ENCODE measurements at places on chromosomes 4 and X.

- no peak for DNase-seq
These were observed 21.2 kb upstream of the FAM156A start for GRCh38 chrX:52979568-52979967.

GRCh38 chr4:132493476-132493875, 655.6 kb upstream of the PCDH10 start:
- no peak for DNase-seq

DNA sequence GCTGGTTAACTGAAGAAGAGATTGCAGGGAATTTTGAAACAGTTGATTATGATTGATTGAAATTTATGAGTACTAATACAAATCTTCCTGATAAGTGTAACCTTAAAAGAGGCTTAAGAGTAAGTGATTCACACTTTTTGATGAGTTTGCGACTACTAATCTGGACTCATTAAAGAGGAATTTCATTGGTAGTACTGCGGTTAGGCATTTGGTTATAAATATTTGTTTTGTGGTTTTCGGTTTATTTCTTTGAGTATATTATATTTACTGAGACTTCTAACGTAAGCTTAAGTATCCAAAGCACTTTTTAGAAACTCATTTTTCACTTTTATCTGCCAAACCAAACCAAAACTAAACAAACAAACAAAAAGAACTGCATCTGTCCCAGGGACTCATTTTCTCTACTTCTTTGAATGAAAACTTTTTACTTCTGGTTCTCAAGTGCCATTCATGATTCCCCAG, 20.7 kb downstream of the SLIT2 start:
- DNase-seq = no peak

DNA sequence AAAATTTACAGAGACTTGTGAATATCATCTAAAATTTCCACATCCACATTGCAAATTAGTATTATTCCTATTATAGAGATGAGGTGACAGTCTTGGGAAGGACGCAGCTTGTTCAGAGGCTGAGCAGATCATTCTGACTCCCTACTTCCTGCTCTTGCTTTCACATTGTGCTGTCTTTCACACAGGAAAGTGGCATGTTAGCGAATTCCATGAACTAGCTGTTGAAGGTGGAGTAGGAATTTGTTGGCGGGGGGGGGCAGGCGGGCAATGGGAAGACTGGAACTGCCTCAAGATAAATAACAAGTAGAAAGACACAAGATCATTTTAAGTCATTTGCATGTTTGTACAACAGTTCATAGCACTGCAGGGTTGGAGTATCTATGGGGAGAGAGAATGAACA, 2.3 kb downstream of the PF4V1 start:
- DNase-seq = no peak

DNA sequence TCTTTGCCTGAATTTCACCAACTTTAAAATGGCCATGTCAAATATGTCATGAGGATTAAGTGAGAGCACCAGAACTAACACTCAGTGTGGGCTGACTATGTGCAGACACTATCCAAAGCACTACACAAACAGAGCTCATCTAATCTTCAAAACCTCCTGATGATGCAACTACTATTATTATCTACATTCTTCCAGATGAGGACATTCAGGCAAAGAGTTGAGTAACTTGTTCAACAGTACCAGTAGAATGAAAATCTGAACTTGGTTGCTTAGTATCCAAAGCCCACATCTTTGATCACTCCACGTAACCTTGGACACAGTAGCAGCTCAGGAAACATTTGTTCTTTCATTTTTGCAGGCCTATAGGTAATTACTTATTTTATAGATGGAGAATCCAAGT, 90.1 kb downstream of the ATP8A1 start:
- no peak for DNase-seq

Data from stimulated activated CD8-positive, alpha-beta memory T cell treated with anti-CD3 and anti-CD28 coated beads, Interleukin-4, amount 100 ng/mL, for 4 hours (primary cell).